ENCODE measurements at places on chromosomes 5 and 9.

GRCh38 chr5:10866913-10867312 is 105.9 kb upstream of the DAP start:
- no peak for DNase-seq

GRCh38 chr5:42718591-42718990 is 38.0 kb upstream of the CCDC152 start:
- no peak for DNase-seq

GRCh38 chr9:98101416-98101815 is 17.6 kb downstream of the TRIM14 start:
- DNase-seq = no peak

- no peak for DNase-seq
These were observed 146.6 kb downstream of the CTNND2 start for GRCh38 chr5:11757661-11758060.

DNA sequence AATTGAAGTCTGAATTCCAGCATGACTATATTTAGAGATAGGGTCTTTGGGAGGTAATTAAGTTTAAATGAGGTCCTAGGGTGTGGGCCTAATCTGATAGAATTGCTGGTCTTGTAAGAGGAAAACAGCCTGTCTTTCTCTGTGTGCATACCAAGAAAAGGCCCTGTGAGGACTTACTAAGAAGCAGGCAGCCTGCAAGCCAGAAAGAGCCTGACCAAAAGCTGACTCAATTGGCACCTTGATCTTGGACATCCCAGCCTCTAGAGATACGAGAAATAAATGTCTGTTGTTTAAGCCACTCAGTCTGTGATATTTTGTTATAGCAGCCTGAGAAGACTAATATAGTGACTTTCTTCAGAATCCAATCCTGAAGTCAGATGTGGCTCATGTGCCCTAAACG is 14.6 kb downstream of the ARL14EPL start:
- DNase-seq = no peak

- DNase-seq = no peak
These were observed 38.9 kb downstream of the LPAR1 start for GRCh38 chr9:110999379-110999778.

GRCh38 chr9:134502809-134503211 is 138.8 kb upstream of the COL5A1 start:
- DNase-seq = no peak

DNA sequence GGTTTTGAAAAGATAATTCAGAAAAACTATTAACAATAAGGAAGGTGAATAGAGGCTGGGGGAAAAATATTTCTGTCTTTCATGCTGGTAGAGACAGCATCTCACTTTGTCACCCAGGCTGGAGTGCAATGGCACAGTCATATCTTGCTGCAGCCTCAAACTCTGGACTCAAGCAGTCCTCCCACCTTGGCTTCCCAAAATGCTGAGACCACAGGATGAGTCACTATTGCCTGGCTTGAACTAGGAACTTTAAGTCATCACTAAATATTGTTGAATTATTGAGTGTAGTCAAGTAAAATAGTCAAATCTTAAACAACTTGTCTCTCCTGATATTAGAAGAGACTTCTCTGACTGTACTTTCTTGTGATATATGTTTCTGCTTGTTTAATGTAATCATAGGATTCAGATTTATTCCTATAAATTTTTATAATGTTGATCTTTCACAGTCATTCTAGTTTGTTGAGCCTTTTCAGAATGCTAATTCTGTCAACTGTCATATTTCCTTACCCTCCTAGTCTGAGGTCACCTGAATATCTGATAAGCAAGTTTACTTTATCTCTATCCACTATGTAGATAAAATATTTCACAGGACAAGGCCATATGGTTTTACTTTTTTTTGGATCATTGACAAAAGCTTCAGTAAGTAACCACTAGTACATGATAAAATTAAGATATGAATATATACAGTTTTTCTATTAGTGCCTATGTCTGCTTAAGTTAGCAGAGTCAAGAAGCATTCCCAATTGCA is 1696.5 kb downstream of the MAT2B start:
- DNase-seq = no peak

- no peak for DNase-seq
These were observed 29.4 kb downstream of the RAD23B start for GRCh38 chr9:107312376-107313050.

- DNase-seq = no peak
These were observed 345 bp upstream of the PRRC1 start for GRCh38 chr5:127517110-127517479.
